Muscle of back (tissue), 13 donors: ENCODE measurements at places on chromosomes 11 and 22. TPM values are rescaled to one million over a fixed set of nuclear protein-coding genes. Genes with fewer than 3 reads are reported as not detected.
A peak's percentile ranks its signal among the peaks of the same experiment; 100 is the strongest.

GRCh38 chr22:46895753-46896152 lies 133.3 kb downstream of the TBC1D22A start:
- no peak for DNase-seq

- no peak for DNase-seq
Observed at GRCh38 chr11:77309401-77310085, 8.1 kb upstream of the GDPD4 start.

DNA sequence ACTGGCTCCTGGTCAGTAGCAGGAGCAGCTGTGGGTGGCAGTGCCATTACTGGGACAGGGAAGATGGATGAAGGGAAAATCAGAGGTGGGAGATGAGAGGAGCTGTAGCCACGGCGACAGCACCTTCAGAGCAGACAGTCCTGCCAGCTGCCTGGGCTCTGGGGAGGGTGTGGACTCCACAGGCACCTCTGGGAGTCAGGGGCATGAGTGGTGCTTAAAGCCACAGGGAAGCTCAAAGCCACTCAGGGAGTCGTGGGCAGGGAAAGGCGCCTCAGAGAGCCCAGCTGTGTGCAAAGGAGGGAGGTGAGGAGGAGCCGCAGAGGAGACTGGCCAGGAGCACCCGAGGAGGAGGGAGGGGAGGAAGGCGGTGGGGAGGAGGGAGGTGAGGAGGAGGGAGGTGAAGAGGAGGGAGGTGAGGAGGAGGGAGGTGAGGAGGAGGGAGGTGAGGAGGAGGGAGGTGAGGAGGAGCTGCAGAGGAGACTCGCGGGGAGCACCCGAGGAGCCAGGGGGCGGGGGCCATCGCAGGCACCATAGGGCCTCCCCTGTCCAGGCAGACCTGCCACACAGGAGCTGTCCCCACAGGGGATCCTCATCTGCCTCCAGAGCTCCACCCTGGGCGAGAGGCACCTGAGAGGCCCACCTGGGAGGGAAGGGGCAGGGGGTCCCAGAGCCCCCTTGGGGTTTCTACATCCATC lies 977.6 kb downstream of the BRD1 start:
- no peak for DNase-seq

DNA sequence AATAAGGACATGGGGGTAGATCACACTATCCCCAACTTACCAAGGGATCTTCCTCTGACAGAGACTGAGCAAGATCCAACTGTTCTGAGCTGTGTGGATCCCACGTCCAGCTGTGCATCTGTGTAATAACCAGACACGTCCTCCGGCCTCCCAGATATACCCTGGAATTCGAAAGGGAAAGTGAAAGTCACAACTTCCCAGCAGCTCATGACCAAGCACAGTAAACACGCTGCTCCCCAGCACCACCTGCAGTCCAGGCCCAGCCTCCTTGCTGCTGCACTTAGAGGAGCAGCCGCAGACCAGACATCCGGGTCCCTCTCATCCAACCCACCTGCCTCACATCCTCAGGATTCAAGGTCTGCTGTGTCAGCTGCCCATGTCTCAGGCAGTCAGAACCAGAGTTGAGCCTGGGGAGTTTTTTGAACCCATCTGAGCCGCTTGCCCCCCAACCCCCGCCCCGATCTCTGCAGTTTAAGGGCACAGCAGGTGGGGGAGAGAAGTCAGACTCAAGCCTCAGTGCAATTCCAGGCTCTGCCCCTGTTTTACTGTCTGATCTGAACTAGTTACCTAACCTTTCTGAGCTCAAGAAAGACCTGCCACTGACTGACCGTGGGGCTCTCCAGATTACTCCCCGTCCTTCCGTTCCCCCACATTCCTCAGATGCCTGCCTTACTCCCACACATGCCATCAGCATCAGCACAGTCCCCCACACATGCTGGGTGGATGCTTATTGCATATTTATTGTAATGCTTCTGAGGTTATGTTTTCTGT lies at the start of gene APOL2:
Gene APOL2, minus strand, starts transcription at position 127 of the 771 bp plus-strand sequence. CDS start 6,365 bp downstream, outside the sequence.
- DNase-seq: peak; percentile 91

DNA sequence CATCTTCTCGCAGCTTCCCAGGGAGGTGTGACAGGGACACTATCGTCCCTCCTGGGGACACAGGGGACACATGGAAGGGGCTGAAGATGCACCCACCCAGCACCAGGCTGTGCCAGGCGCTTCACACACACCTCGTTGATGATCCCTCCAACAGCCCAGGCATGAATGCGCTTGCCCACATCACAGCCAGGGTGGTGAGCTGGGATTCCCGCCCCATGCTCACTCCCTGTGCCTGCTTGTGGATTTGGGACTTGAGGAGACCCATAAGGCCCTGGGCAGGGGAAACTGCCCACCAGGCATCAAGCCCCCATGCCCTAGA lies 57.8 kb downstream of the OTOG start:
- no peak for DNase-seq

GRCh38 chr11:72738199-72739141 lies 13.7 kb downstream of the ARAP1 start:
- DNase-seq: no peak

Gene DNAJB7
- polyA plus RNA-seq: 0.26 TPM

Gene GGTLC2
- polyA plus RNA-seq: not detected

Gene EFCAB6
- 0.74 TPM for polyA plus RNA-seq

Gene SULT4A1
- polyA plus RNA-seq: 3.1 TPM
